EH (cell line): ENCODE measurements at places on chromosomes 7 and 10.

DNA sequence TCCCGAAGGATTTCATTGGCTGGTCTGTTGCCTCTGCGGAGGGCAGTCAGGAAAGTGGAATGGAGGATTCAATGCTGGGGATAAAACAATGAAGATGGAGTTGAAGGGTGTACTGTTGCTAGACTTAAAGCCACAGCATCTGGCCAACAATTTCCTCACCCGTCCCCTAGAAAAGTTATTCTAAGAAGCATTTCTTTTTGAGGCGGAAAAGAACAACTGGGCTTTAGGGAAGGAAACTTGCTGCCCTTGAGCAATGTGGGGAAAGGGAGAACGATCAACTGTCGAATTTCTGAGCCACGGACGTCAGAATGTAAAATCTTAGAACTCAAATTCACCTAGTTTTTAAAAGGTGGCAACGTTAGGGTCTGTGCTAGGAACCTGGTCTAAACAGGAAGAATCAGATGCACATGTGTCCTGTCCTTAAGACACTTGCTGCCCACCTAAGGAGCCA lies 664 bp downstream of the FMC1 start:
- DNase-seq, result no peak

- DNase-seq, result no peak
These were observed 35.5 kb downstream of the ICA1 start for GRCh38 chr7:8226501-8226900.

DNA sequence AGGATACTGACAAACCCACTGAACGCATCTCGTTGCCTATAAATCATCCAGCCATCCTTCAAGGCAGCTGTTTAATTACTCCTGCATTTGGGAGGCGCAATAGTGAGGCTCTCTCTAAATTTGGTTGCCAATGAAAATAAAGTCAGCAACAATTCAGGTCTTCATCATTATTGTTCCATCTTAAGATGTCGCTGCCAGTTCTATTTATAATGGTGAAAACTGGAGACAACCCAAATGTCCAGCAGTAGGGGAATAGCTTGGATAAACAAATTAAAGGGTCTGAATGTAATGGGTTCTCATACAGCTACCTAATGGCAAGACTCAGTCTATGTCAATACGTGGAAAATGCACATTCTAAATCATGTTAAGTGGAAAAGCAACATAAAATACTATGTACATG lies 120.1 kb upstream of the PLXNA4 start:
- DNase-seq, result no peak

GRCh38 chr10:35705671-35706070 lies 63.6 kb upstream of the FZD8 start:
- DNase-seq, result no peak

- DNase-seq, result no peak
These were observed 55.5 kb upstream of the FAM171A1 start for GRCh38 chr10:15426558-15426957.

DNA sequence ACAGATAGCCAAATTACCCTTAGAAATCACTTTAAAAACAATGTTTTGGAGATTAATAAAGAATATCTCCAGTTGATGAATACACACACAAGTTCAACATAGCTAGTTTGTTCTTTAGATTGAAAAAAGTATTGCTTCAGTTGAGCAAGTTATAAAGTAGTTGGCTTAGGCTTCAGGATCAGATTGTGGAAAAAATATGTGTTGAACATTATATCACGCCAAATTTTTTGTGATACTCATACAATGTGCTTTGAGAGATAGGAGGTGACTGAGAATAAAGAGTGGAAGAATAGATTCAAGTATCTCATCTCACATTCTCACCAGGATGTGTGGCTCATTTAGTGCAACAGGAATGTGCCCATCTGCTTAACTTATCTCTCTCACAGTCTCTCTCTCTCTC lies 553.3 kb downstream of the HTR7 start:
- DNase-seq, result no peak
